Tibial nerve (tissue), 4 donors: ENCODE measurements at places on chromosomes 5 and 9. TPM values are rescaled to one million over a fixed set of nuclear protein-coding genes. Genes with fewer than 3 reads are reported as not detected.
A peak's percentile ranks its signal among the peaks of the same experiment; 100 is the strongest.

The GABRA1 gene
- total RNA-seq, result not detected

The ENTPD8 gene
- total RNA-seq, result not detected

The IFNA21 gene
- not detected for total RNA-seq

The PCDHA7 gene
- 2.2 TPM for total RNA-seq

The ORM2 gene
- not detected for total RNA-seq

DNA sequence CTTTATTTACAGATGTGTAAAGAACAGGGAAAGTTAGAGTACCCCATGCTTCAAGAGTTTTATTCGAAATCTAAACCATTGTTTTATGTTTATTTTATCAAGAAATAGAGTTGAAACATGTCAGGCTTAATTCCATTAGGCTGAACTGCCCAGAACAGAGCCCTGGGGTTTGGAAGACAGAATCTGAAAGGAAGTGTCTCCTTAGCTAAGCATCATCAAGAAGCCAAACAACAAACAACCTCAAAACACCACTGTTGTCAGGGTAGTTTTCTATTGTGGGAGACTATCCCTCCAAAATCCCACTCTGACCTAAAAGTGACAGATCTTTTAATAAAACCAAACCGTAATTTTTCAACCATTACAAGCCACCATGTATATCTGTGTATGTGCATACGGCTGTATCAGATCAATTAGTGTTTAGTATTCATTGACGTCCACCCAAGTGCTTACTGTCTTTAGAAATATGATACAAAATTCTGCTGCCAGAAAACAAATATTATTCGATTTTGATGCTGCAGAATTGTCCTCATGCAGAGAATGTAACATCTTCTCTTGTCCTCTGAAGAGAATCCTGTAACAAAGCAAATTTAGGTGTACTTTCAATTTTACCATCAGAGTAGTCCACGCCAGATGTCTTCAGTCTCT is 271.9 kb upstream of the TMEM161B start:
- DNase-seq, result no peak

DNA sequence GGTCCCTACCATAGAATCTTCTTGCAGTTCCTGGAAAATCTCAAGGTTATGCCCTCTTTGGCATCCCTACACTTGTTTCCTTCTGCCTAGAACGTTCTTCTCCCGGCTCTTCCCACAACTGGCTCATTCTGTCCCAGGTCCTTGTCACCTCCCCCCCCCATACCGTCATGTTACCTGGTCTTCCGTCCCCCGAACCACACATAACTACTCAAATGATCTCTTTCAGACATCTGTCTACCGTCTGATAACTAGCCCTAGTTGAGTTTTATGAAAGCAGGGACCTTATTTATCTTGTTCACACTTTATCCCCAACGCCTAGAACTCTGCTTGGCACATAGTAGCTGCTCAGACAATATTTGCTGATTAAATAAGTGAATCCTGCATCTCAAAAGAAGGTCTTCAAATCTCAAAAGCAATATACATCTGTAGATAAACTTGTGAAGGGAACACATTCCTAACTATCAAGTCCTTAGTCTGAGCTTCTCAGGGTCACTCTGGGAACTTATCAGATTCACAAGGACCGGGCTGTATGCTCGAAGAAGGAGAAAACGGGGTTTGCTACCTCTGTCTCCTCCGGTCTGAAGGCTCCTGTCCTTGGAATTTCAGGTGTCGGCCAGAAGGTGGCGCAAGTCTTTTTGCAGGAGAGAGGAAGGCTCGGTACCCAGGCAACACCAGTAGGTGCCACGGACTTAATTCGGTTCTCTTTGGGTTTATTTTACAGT is 30.0 kb downstream of the LCP2 start:
- DNase-seq, result peak; percentile 66

- DNase-seq, result no peak
Observed at GRCh38 chr5:103037673-103038455, 82.1 kb downstream of the GIN1 start.

- DNase-seq, result no peak
Observed at GRCh38 chr5:177310757-177311391, 824 bp downstream of the MXD3 start.

GRCh38 chr9:124017051-124017928 is 5.7 kb downstream of the LHX2 start:
- DNase-seq, result no peak

- no peak for DNase-seq
Observed at GRCh38 chr9:78443946-78444345, 147.0 kb downstream of the PSAT1 start.

- no peak for DNase-seq
Observed at GRCh38 chr5:54529565-54529964, 12.0 kb downstream of the SNX18 start.

DNA sequence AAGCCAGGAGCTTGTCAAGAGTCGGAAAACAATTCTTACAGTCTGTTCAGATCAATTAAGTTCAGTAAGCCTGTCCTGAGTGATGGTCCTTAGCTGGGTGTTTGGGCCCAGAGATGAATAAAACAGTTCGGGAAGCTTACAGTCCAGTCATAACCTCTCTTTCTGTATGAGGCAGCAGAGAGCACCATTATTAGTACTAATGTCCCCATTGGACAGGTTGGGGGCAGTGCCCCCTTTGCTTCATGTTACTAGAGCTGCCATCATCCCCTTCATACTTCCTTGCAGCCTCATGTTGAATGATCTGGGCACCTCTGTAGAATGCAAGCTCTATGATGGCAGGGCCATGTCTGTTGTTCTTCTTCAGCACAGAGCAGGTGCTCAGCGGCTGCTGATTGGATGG is 9.8 kb downstream of the DOCK2 start:
- no peak for DNase-seq

DNA sequence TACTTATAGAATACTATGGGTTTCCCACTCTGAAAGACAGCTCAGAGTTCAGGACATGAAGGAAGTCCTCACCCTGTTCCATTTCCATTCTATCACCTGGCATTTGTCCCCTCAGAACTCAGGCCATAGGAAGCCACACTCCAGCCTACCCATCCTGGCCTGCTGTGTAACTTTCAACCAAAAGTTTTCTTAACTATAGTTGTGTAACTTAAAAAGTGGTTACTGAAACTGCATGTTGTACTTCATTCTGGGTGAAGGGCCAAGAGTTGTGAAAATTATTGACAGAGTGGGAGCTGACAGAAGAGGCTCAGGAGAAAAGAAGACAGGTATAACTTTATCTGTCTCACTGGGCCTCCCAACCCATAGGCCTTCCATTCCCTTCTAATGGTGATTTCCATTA is 212.5 kb downstream of the RAB3C start:
- no peak for DNase-seq

DNA sequence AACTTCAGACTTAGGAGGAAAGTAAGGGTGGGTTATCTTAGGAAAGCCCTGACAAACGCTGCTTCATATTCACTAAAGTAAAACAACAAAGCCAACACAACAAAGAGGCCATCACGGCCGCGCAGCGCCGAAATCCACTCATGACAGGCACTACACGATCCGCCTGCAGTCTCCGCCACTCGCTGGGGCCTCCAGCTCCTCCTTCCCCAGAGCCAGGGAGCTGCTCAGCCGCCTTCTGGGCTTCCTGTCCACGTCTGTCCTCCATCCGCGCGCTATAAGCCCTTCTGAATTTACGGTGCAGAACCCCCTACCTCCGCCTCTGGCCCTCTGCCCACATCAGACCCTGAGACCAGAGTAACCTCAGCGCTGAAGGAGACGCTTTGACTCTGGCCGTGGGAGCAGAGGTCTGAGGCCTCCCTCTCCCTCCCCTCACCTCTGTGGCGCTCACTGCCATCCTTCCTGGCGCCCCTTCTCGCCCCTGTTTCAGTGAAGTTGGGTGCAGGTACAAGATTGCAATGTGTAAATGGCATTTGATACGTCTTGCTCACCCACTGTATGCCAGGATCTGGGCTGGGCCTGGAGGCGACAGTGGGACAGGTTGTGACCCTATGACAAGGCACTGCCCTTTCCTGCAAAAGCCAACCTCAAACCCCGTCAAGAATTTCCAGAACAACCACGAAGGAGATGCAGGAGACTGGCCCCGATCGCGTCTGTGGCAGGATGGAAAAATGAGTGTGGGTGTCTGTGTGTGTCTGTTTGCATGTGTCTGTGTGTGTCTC is 74.9 kb upstream of the PHYKPL start:
- DNase-seq, result no peak

DNA sequence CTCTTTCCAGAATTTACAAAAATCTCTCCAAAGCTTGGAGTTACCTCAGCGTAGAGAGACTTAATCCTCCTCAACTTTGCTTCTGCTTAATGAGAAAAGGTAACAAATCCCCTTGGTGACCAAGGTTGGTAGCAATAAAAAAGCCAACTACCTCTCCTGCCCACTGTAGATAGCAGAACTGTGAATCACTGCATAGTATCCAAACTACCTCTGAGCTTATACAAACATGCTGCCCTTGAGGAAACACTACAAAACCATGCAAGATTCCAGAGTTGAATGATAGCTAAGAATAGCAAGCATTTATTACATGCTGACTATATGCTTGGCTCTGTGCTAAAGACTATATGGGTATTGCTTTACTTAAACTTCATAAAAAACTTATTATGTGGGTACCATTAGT is 2.8 kb upstream of the ADAMTS12 start:
- no peak for DNase-seq
